Lung (tissue), 17 donors: ENCODE measurements at places on chromosomes 16 and 17.
A peak's percentile ranks its signal among the peaks of the same experiment; 100 is the strongest.

DNA sequence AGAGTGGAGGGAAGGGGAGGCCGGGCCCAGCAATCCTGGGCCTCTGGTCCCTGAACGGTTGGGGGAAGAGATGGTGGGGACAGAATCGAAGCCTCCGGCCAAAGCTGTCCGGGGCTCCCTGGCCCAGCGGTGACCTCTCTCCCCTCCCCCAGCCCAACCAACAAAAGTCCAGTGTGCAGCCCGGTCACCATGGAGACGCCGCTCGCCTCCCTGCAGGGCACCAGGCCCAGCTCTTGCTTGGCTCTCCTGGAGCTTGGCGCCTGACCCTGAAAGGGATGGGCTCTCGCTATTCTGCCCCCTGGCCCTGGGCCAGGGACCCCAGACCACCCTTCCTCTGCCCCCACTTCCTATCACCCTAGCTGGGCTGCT, 1.3 kb downstream of the METRN start:
- peak; percentile 72 for DNase-seq

GRCh38 chr17:61484174-61484573, 32.0 kb downstream of the TBX4 start:
- no peak for DNase-seq

GRCh38 chr16:72199761-72200337, 27.9 kb upstream of the PMFBP1 start:
- DNase-seq: no peak

GRCh38 chr16:85711982-85712587, 23.3 kb upstream of the GINS2 start:
- DNase-seq: no peak

GRCh38 chr16:30049871-30050270, 15.7 kb upstream of the ALDOA start:
- DNase-seq: no peak

DNA sequence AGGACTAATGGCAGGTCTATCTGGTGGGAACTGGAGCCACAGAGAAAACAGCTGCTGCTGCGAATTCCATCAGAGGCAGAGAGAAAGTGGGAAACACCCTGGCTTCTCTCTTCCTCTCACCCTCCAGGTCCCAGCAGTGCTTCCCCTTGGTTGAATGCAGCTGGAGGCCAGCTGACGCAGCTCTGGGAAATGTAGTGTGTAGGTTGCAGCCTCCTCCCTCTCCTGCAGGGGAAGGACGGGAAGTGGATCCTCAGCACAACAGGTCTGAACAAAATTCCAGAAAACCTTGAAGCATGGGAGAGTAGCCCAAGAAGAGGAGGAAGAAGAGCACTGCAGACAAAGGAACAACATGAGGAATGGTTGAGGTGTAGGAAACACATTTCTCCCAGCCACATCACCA, 67.8 kb upstream of the MMP2 start:
- peak; percentile 11 for DNase-seq

- DNase-seq: no peak
Observed at GRCh38 chr16:19710191-19710908, 7.7 kb downstream of the KNOP1 start.

DNA sequence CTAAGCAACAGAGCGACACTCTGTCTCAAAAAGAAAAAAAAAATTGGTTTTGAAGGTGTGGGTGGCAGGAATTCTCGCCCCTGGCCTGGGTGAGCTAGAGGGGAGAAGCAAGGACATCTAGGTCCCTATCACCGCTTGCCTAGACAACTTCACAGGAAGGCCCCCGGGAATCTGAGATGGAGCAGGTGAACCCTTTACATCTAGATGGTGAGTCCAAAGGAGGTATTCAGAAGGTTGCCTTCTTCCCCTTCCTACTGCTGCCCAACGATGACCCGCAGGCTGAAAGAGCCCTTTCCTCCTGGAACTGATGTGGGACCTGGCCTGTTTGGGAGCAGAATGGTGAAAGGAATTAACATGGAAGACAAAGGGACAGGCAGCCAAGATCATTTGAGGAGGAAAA, 1.3 kb upstream of the CRYBA1 start:
- no peak for DNase-seq

DNA sequence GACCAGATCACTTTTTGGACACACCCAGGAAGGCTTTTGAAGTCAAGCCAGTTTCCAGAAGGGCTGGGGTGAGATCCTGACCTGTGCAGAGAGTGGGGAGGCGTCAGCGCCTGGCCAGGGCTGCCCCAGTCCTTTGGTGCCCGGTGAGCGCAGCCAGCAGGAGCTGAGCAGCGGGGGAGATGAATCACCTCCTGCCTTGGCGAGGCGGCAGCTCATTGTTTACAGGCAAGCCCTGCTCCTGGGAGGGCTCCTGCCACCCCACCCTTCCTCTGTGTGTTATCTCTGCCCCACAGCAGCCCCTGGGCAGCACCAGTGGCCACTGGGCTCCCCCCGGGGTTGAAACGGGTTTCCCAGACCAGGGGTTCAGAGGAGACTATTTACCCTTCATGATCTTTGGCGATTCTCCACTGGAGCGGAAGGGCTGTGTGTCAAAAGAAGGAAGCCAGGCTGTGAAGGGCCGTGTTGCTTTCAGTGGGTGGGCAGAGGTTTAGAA, 14.1 kb upstream of the ITGB4 start:
- DNase-seq: no peak

DNA sequence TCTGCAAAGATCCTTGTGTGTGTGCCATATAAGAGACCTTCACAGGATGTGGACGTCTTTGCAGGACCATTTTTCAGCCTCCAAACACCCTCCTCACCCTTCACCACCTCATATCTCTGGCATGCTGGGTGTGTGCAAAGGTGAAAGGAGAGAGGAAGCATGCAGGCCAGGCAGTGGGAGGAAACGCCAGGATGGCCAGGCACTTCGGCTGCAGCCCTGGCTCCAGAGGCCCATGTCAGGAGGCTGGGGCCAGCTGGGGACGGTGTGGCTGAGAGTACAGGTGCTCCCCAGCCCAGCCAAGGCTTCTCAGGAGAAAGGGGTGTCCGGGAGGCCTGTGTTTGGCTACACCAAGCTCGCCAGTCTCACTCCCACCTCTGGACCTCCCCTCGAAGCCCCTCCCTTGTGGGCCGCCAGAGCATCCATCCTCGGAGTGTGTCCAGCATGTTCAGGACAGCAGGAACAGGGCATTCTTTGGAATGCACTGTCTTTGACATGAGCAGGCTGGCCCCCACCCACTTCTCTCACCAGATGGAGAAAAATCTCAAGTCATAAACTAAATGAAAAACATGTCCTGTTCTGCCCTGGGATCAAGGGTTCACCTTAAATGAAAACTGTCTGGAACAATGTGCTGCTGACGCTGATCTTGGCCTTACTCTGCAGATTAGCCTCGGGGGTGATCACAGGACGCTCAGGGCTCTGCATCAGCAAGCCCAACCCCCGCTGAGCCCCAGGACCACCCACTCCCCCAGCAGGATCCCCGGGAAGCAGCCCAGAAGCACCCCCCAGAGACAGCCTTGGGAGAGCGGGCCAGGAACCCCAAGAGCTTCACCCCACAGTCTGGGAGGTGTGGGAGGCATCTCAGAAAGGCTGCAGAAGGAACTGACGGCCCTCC, 15.9 kb downstream of the PEMT start:
- DNase-seq: peak; percentile 28

DNA sequence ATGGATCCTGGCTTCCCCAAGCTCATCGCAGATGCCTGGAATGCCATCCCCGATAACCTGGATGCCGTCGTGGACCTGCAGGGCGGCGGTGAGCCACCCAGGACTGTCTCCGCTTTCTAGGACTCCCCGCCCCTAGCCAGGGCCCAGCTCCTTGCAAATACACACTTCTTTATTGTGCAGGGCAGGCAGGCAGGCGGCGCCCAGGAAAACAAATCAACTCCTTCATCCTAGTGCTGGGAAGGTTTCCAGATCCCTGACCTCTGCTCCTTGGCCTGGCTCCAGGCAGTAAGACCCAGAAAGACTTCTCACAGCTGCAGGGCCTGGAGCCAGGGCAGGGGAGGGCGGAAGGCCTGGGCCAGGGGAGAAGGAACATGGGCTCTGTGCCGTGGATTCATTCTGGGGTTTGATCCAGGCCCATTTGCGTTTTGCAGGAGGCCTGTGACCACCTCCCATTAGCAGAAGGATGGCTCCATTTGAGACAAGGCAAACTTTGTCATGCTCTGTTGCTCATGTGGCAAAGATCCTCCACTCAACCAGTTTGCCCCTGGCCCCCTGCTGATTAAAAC, 6.0 kb upstream of the LPCAT2 start:
- DNase-seq: peak; percentile 99
